NCI-H510A (cell line): ENCODE measurements at places on chromosomes 13 and 19.

DNA sequence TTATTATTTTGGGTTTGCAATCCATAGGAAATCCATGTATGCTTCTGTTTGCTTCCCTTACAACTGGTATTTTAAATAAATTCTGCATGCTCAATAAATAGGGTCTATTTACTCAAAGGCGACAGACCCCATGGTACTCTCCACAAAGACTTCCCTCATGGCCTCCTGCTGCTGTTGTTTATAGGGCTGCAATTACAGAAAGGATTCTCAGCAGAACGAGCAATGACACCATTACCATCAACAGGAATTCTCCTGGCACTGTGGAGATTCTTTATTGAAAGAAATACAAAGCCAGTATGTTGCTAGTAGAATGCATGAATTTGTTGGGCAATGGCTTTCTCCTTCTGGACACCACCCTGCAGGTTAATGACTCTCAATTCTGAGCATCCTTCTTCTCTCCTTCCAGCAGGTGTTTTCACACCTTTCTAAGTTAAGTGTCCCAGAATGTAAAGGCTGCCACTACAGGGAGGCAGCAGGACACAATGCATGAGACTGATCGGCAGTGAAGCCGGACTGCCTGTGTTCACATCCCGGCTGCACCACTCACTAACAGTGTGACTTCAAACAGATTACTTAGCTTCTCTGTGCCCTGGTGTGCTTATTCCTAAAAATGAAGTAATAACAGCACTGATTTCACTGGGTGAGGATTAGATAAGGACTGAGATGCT lies 360.2 kb downstream of the DNAJC15 start:
- DNase-seq, result no peak

- DNase-seq, result no peak
Observed at GRCh38 chr19:34104557-34104956, 67.7 kb upstream of the LSM14A start.

- no peak for DNase-seq
Observed at GRCh38 chr19:42203700-42204099, 13.8 kb downstream of the DEDD2 start.

- DNase-seq, result no peak
Observed at GRCh38 chr13:25347151-25347550, 24.6 kb upstream of the ATP8A2 start.

DNA sequence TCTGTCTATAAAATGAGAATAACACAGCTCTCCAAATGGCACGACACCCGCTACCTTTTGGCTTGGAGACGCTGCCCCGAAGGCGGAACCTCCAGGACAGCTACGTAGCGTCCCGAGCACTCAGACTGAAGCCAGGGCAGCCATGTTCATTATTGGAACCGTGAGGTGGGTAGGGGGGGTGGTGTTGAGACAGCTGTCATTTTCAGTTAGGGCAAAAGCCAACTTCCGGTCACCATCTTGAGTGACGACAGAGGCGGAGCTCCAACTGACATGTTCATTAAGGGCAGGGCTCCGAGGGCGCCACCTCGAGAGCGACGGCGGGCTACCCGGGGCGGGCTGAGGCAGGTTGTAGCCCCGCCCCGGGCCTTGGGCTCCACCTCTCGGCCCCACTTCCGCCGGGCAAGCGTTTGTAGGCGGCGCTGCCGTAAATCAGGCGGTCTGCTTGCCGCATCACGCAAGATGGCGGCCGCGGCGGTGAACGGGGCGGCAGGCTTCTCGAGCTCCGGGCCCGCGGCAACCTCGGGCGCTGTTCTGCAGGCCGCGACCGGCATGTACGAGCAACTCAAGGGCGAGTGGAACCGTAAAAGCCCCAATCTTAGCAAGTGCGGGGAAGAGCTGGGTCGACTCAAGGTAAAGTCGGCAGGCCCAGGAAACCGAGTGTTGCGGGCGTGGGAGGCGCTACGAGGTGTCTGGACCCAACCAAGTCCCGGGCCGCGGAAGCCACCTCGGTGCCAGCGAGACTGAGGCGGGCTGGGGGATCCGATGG lies at the start of gene PSMD8:
Gene PSMD8 (plus strand): TSS at position 240 of the 766 bp plus-strand sequence. CDS start 31 bp downstream, at position 271.
- peak; percentile 98 for DNase-seq

DNA sequence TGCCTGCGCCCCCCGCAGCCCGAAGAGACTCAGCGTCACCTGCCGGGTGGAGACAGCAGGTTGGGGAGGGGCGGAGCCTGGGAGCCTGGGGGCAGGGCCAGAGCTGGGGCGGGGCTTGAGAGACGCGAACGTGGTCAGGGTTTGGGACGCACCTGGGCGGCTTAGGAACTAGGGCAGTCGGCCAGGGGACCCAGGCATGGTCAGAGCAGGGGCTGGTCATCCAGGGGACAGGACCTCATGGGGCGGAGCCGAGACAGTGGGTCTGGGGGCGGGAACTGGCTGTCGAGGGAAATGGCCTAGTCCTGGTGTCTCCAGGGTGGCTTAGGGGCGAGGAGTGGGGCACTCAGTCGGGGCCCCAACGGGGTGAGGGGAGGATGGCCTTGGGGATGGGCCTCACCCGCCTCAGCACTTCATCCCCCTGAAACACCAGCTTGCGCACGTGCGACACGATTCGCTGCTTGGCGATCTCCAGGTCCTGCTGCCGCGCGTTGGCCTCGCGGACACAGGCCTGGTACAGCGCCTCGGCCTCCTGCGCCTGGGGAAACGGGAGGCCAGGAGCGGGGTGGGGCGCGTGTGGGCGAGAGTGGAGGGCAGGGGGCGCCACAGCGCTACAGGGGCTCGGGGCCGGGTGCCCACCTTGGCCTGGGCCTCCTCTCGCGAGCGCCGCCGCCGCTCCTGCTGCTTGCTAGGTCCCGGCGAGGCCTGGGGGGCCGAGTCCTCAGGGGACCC lies 5.8 kb downstream of the GMIP start:
- no peak for DNase-seq

- no peak for DNase-seq
Observed at GRCh38 chr13:30142486-30143211, 164.7 kb downstream of the KATNAL1 start.

- no peak for DNase-seq
Observed at GRCh38 chr13:87736849-87737385, 65.7 kb downstream of the SLITRK5 start.

DNA sequence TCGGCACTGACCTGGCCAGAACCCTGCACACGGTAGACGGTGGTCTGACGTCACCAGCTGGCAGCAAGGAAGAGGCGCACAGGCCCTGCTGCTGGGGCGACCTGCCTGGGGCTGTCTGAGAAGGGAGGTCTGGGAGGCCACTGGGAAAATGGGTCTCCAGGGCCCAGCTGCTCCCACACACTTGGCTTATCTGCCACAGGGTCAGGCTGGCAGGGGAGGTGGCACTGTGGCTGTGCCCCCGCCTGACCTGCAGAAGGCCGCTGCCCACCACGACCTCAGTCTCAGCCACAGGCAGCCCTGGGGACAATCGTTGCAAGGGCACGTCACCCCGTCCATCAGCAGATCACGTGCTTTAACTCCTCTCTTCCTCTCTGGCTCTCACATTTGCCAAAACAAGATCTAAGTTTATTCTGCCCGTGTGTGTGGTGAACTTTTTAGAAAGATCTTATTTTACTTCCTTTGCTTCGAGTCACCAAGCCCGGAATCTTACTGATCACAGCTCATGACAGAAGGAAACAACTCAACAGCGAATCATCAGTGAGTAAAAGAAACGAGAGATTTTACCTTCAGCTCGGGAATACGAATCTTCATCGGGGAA lies 45.2 kb upstream of the RANBP3 start:
- no peak for DNase-seq

- no peak for DNase-seq
Observed at GRCh38 chr19:50718255-50719118, 1.1 kb downstream of the SHANK1 start.

- no peak for DNase-seq
Observed at GRCh38 chr13:98977568-98978265, at the start of gene DOCK9. Gene DOCK9, minus strand, starts transcription at chr13:98978064. Its CDS starts 155 bp downstream, at chr13:98977909.

DNA sequence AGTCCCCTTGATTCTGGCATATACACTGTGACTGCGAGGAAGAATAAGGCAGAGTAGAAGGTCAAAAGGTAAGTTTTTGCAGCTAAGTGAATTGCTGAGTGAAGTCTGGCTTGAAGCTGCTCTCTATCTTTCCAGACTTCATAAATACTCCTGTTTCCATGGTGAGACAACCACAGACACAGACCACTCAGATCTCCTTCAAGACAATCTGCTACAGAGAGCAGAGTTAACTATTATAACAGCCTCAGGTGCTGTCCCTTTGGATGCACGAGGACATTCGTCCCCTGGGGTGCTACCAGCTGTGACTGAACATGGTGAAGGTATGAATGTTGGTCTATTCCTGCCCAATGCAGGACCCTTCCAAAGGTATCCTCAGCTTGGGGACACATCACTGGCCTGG lies 104.0 kb downstream of the MYCBP2 start:
- DNase-seq, result no peak

DNA sequence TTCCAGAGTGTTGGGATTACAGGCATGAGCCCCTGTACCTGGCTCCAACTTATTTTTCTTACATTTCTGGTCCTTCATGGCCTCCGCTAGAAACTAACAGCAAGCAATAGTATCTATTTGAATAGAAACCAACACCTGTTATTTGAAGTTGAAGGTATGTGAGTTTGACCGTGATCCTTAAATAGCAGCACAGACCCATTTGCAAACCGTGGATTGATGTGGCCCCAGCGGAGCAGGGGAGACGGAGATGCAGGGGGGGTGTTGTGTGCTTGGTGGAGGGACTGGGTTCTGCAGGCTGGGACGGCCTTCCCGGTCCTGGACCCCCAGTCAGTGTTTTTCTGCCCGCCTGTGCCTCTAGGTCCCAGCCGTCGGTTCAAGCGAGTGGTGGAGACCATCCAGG lies 16.9 kb downstream of the TMEM150B start:
- DNase-seq, result no peak

GRCh38 chr13:41282129-41282571 lies 18.8 kb upstream of the MTRF1 start:
- DNase-seq, result no peak

DNA sequence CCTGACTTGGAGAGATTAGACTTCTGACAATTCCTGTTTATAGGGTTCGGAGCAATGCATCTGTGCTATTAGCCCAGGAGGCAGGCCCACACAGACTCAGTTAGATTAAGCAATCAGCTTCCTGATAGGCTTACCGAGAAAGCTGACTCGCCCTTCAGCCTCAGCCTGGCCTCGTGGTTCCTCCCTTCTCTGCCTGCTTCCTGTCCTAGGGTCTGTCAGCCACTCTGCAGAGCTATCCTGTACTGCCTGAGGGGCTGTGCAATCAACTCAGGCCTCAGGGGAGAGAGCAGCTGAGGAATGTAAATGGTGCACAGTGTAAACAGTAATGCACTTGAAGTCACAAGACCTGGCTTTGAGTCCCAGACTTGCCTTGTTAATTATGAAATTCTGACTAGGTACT lies 30.7 kb downstream of the HTR2A start:
- no peak for DNase-seq
